ENCODE measurements at places on chromosomes 11 and 22.

DNA sequence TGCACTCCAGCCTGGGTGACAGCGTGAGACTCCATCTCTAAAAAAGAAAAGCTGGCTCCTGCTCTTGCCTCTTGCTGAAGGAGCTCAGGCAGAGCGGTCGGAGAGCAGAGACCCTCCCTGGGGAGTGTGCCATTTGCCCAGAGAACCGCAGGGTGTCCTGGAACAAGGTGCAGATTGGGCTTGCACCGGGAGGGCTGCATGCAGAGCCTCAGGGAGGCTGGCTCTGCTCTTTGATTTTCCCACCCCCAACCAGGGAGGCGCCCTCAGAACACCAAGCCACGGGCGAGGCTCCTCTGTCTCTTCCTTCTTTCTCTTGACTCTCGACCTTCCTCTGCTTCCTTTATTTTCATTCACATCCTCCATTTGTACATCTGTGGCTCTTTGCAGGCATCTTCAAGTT lies 889.1 kb downstream of the OPCML start:
- no peak for DNase-seq

DNA sequence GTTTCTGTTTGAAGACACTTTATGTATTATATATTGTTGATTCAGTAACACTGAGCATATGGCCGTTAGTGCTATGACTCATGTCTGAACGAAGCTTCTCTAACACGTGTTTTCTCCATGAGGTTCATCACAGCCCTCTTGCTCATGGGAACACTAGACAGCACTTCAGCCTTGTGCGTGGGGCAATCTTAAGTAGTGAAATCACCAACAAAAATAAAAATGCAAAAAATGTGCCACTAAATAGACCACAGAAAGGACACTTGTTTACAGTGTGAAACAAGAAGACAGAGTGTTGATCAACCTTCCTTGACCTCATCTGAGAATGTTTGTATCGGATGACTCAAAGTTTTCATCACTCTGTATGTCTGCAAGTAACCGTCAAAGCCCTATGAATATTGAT lies 94.5 kb downstream of the FDX1 start:
- DNase-seq = peak; percentile 92

- DNase-seq = no peak
Measured at GRCh38 chr22:39482768-39483167, 19.3 kb upstream of the MIEF1 start.

- DNase-seq = no peak
Measured at GRCh38 chr11:1574933-1575242, 2.8 kb upstream of the DUSP8 start.

DNA sequence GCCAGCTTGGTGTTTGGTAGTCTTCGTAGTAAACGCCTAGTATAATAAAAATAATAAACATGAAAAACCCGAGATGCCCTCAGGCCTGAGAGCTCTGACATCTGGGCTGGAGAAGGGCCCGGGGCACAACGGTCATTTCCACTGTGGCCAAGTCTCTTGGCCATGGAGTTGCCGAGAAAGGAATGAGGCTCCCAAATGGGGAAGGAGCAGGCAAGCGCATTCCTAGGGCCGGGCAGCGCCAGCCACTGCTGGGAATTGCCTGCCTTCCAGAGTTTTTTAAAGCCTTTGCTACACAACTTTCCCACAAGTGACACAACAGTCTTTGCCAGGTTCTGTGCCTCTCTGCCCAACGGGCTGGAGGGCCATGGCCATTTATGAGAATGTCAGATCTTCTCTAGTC lies 103.4 kb downstream of the NAV2 start:
- peak; percentile 46 for DNase-seq

GRCh38 chr11:105236664-105237063 lies 97.1 kb upstream of the CARD18 start:
- DNase-seq = peak; percentile 89

DNA sequence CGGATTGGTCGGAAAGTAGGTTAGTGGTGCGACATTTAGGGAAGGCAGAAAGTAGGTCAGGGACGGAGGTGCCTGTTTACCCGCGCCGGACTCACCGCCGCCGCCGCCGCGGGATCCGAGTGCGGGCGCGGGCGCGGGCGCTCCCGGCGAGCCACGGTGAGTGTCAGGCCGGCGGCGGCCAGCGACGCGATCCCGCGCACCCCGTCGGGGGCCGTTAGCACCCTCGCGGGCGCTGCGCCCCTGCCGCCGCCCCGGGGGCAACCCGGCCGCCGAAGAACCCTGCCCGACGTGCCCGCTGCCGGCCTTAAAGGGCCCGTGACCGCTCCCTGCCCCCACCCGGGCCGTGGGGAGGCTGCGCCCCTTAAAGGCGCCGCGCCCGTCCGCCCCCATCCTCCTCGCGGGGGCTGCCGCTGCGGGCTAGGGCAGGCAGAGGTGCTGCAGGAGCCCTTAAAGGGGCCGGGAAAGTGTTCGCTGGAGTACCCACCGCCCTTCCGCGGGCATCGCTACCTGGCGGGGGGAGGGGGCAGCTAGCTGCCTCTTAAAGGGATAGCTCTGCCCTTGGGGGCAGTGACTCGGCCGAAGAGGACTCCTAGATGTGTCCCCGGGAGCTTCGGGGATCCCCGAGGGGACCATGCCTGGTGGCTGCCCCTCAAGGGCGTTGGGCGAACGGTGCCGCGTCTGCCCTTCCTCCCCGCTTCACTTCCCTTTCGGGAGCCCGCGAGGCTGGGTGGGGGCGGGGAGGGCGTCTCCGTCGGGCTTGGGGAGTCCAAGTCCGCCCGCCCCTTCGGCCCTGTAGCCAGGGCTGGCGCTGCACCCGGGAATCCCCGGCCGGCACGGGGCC lies at the start of gene BMAL1:
BMAL1 (plus strand) TSS at position 23 of the 841 bp plus-strand sequence. CDS start 76,519 bp downstream, outside the sequence.
- DNase-seq = peak; percentile 32

GRCh38 chr22:49460592-49461281 lies 366.9 kb downstream of the BRD1 start:
- DNase-seq = no peak

DNA sequence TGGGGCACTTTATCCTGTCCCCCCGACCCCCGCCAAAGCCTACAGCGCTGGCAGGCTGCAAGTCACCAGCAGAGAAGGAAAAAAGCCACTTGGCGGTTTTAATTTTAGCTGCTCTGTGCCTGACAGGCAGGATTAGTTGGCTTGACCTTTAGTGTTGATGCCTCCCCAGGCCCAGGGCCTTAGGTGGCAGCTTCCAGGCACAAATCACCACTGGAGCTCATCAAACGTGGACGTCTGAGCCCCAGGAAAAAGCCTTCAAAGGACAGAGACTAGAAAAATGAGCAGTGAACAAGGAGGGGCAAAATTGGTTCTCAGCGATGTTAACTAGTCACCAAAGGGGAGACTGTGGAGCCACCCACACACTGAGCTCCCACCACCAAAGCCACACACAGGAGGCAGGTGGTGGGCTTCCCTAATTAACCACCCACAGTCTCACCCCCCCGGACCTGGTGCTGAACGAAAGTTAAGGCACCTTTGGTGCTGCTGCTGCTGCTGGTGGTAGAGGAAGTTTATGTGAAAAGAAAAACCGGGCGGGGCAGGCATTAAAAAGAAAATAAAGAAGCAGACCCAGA lies 4.4 kb upstream of the PYGM start:
- no peak for DNase-seq

- no peak for DNase-seq
Measured at GRCh38 chr11:34595960-34596644, 24.8 kb upstream of the EHF start.

All from EH (cell line).